Skeletal muscle tissue (tissue), 5 donors: ENCODE measurements at places on chromosomes 11 and 22. TPM values are rescaled to one million over a fixed set of nuclear protein-coding genes. Genes with fewer than 3 reads are reported as not detected.

The CARD18 gene
- not detected for total RNA-seq

The OR2D2 gene
- total RNA-seq, result not detected

The MTNR1B gene
- total RNA-seq, result not detected

The ESAM gene
- total RNA-seq, result 9.4 TPM

The VPREB1 gene
- total RNA-seq, result not detected

The TMEM45B gene
- not detected for total RNA-seq

The TMA7B gene
- total RNA-seq, result 0.52 TPM

The PLAAT2 gene
- not detected for total RNA-seq

The GLYATL2 gene
- 0.52 TPM for total RNA-seq

The ARHGEF12 gene
- total RNA-seq, result 59.5 TPM

The RBM14 gene
- 23.5 TPM for total RNA-seq

The LPXN gene
- 4.2 TPM for total RNA-seq

The SHISA8 gene
- total RNA-seq, result 1.0 TPM

The FIBIN gene
- total RNA-seq, result 42.8 TPM

The MRGPRX3 gene
- total RNA-seq, result not detected

The NPAS4 gene
- under 0.01 TPM for total RNA-seq
